ENCODE measurements at places on chromosomes 12 and 14.

- no peaks in the 10 kb centered on the region for H3K4me1 ChIP-seq
- H3K36me3 ChIP-seq = no peaks in the 10 kb centered on the region
- no peaks in the 10 kb centered on the region for H3K27me3 ChIP-seq
Observed at GRCh38 chr14:84493779-84494178, 1036.2 kb upstream of the FLRT2 start.

- H3K36me3 ChIP-seq = no peaks in the 10 kb centered on the region
- no peaks in the 10 kb centered on the region for H3K27me3 ChIP-seq
- no peak for DNase-seq
- H3K4me1 ChIP-seq = no peaks in the 10 kb centered on the region
Observed at GRCh38 chr14:42428996-42429395, 822.3 kb downstream of the LRFN5 start.

DNA sequence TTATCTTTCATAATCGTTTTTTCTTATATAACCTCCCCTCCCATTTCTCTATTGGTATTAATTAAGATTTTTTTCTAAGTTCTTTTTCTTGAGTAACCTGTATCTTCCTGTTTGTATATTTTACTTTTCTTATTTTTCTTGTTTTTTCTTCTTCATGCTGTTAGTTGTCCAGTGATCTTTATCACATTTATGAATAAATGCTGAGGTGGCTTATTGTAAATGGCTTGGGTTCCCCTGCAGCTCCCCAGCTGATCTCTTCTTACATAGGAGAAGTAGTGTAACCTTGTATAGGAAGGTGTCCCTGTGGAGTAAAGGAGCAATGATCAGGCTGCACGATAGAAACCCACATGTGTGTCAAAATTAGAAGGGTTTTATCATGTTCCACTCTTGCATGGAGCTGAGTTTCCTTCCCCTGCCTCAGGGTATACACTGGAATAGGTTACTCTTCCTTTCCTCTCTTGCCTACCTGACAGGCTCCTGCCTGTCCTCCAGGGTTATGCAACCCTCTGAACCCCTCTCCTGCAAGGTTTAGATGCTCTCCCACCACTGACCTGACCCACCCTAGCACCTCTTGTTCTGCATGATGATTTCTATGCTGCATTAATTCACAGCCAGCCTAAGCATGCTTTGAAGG lies 334.8 kb upstream of the RGS6 start:
- H3K27ac ChIP-seq = no peak overlapping the region
- no peak for DNase-seq
- peaks cover 4% of the 10 kb centered on the region for H3K4me1 ChIP-seq
- H3K27me3 ChIP-seq = no peaks in the 10 kb centered on the region
- no peaks in the 10 kb centered on the region for H3K36me3 ChIP-seq
- H3K4me3 ChIP-seq = no peak overlapping the region

- H3K27me3 ChIP-seq = no peaks in the 10 kb centered on the region
- no peak for DNase-seq
- no peak overlapping the region for H3K27ac ChIP-seq
- peaks cover 4% of the 10 kb centered on the region for H3K36me3 ChIP-seq
- no peaks in the 10 kb centered on the region for H3K4me1 ChIP-seq
Observed at GRCh38 chr14:63964113-63964512, 111.3 kb downstream of the SYNE2 start.

GRCh38 chr14:47490766-47491165 lies 184.6 kb downstream of the MDGA2 start:
- H3K4me1 ChIP-seq = no peaks in the 10 kb centered on the region
- no peak overlapping the region for H3K4me3 ChIP-seq
- no peak overlapping the region for H3K27ac ChIP-seq
- no peaks in the 10 kb centered on the region for H3K27me3 ChIP-seq
- DNase-seq = no peak

- H3K27ac ChIP-seq = peak overlapping the region; percentile 59
- no peaks in the 10 kb centered on the region for H3K36me3 ChIP-seq
- H3K4me3 ChIP-seq = no peak overlapping the region
- peaks cover 21% of the 10 kb centered on the region for H3K4me1 ChIP-seq
- no peaks in the 10 kb centered on the region for H3K27me3 ChIP-seq
Observed at GRCh38 chr14:20494935-20495766, 10.2 kb upstream of the RNASE10 start.
